ENCODE measurements at places on chromosomes 16 and 17.

GRCh38 chr16:60674241-60674640, 1362.0 kb downstream of the CDH8 start:
- DNase-seq, result no peak

DNA sequence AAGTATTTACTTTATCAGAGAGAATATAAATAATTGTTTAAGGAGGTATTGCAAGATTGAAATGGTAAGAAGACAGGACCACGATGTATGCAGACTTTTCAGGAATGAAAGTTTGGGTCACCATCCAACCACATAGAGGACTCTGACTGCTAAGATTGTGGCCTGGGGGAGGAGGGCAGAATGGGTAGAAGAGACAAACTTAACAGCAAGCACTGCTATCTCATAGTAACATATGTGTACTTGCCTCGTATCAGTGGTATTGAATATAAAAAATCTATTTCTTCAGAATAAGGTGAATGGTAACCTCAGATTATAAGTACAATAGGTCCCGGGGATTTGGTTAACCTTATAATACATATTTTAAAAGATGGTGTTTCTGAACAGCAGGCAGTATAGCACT, 5.8 kb downstream of the KRT10 start:
- DNase-seq, result no peak

- DNase-seq, result no peak
Measured at GRCh38 chr16:87384162-87384874, 742 bp upstream of the FBXO31 start.

GRCh38 chr17:4501295-4501949, 2.7 kb downstream of the SPNS2 start:
- no peak for DNase-seq

DNA sequence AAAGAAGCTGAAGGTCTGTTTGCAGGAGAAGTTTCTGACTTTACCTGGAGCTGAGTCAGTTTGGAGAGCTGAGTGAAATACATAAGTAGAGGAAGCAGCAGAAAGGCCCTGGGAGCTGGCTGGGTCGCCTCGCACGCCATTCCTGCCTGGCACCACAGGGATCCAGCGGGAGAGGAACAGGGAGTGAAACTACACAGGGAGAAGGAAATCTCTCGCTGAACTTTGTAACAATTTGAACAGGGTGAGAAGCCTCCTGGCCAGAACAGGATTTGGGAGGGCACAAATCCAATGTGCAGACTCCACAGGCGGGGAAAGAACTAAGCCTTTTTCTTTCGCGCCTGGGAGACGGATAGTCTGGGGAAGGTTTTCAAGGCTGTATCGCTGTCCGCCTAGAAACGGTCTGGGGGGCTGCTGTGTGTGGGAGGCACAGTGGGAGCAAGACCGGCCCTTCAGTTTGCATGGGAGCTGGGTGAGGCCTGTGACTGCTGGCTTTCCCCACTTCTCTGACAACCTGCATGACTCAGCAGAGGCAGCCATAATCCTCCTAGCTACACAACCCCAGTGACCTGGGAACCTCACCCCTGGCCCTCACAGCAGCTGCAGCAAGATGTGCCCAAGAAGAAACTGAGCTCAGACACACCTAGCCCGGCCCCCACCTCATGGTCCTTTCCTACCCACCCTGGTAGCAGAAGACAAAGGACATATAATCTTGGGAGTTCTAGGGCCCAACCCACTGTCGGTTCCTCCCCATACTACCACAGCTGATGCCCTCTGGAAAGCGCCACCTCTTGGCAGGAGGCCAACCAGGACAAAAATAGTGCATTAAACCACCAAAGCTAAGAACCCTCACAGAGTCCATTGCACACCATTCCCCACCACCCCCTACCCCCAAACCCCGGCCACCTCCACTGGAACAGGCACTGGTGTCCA, 778.6 kb downstream of the KCNJ2 start:
- no peak for DNase-seq

- DNase-seq, result peak; percentile 34
Measured at GRCh38 chr17:77577491-77577890, 381.0 kb upstream of the TNRC6C start.

DNA sequence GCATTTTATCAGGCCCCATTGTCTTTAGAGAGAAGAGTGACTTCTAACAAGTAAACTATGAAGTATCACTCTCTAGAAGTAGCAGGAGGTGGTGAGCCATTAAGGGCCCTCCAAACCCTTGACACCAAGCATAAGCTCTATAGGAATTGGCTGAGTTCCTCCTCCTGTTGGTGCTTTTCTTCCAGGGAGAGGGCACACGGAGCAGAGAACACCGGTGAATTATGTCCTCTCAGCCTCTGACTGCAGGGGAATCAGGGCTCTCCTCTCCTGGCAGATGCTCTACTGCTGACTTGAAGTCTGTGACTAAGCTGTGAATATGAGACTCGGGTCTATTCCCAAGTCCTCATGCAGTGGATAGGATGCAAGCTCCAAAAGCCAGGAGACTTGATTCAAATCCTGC, 32.3 kb downstream of the CHD9 start:
- DNase-seq, result no peak

GRCh38 chr17:9209781-9210370, 188.6 kb downstream of the NTN1 start:
- no peak for DNase-seq

GRCh38 chr16:14409563-14409962, 220.5 kb downstream of the PARN start:
- no peak for DNase-seq

- no peak for DNase-seq
Measured at GRCh38 chr16:66099306-66099705, 267.2 kb upstream of the CDH5 start.

Data from ecto neural progenitor cell (in vitro differentiated cells).